ENCODE measurements at places on chromosomes 4 and X. TPM values are rescaled to one million over a fixed set of nuclear protein-coding genes. Genes with fewer than 3 reads are reported as not detected.

The FAM3A gene
- 20.0 TPM for total RNA-seq

The TEX13C gene
- not detected for total RNA-seq

The SFRP2 gene
- 1.8 TPM for total RNA-seq

The HPRT1 gene
- 10.0 TPM for total RNA-seq

The PAGE5 gene
- not detected for total RNA-seq

All from fibroblast of the aortic adventitia (primary cell).